Progenitor cell of endocrine pancreas (in vitro differentiated cells): ENCODE measurements at places on chromosomes 12 and 14. TPM values are rescaled to one million over a fixed set of nuclear protein-coding genes. Genes with fewer than 3 reads are reported as not detected.

Gene C14orf132
- 49.6 and 58.3 TPM in 2 replicates for total RNA-seq

Gene PLEK2
- 0.67 and 0.89 TPM in 2 replicates for total RNA-seq

Gene VDR
- total RNA-seq: 0.31 and 0.38 TPM in 2 replicates

Gene RDH12
- total RNA-seq: 1.7 and 2.4 TPM in 2 replicates

Gene SIRT4
- total RNA-seq: 4.5 and 4.9 TPM in 2 replicates

Gene CD69
- not detected in 2 replicates for total RNA-seq

Gene MYH6
- 0.04 and 0.07 TPM in 2 replicates for total RNA-seq

Gene PTGR2
- 6.9 and 11.0 TPM in 2 replicates for total RNA-seq

Gene SPATA7
- 32.5 and 32.7 TPM in 2 replicates for total RNA-seq

Gene BTBD6
- total RNA-seq: 31.6 and 31.9 TPM in 2 replicates

Gene CCDC177
- 0.22 and 0.24 TPM in 2 replicates for total RNA-seq

Gene HEBP1
- 109 and 111 TPM in 2 replicates for total RNA-seq

Gene LRP1-AS
- total RNA-seq: not detected in 2 replicates

Gene SLC25A47
- total RNA-seq: not detected in 2 replicates

Gene BDKRB2
- 0.36 and 0.42 TPM in 2 replicates for total RNA-seq

DNA sequence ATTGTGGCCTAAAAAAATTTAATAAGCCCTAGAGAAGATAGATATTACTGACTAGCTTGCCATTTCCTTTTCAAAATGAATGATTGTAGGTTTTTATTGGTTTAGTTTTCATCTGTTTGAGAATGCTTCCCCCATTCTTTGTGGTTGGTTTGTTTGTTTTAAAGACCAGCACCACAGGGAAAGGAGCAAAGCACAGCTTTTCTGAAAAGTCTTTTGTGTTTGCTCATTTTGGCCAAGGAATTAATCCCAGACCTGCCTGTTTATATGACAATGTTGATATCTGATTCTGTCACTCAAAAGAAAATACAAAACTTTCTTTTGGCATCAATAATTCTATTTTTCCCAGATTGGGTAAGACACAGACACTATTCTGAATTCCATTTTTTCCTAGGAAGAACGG, 312.5 kb upstream of the FLRT2 start:
- DNase-seq: no peak

GRCh38 chr12:110280392-110280778, 662 bp upstream of the ATP2A2 start:
- DNase-seq: peak; percentile 18

- peak; percentile 8 for DNase-seq
These were observed 58.1 kb upstream of the CCND2 start for GRCh38 chr12:4215229-4216186.

GRCh38 chr14:66662374-66662773, 154.4 kb downstream of the GPHN start:
- no peak for DNase-seq

- DNase-seq: no peak
These were observed 88.3 kb downstream of the RPS29 start for GRCh38 chr14:49497725-49498348.

- DNase-seq: no peak
These were observed 177.6 kb downstream of the CALM1 start for GRCh38 chr14:90574188-90575131.

- DNase-seq: no peak
These were observed 1.4 kb upstream of the CCDC88C start for GRCh38 chr14:91419044-91419397.

DNA sequence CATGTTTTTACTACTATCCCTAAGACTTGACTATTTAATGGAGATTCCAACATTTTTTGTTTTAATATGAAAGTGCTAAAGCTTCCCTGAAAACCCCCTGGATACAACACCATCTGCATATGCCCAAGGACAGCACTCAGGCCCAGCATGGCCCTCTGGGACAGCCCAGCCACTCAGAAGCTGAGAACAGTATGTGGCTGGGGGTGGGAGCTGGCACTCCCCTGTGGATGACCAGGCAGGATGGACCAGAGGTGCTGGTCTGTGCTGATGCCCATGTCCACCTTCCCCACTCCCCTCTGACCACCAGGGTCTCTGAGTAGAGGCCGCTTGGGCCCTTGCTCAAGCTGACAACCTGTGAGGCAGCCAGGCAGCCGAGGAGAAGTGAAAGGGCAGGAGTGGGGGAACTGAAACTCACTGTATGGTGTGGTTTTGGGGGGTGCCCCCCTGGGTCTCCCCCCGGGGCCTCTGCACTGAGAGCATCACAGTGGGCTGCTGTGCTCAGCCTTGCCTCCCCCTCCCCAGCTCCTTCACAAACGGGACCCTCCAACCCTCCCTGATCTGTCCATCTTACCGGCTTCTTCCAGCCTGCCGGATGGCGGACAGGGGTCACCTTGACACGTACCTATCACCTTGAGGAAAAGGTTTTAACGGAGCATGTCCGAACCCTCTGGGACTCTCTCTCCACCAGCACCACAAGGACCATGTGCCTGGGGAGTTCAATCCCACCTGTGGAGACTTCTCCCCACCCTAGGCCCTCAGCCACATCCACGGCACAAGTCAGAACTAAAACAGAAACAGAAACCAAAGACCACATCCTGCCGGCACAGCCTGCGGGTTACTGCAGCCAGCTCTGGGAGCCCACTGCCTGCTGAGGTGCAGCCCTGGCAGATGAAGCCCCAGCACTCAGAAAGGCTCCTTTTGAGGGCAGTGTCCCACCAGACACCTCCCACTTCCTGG, at the start of gene TMEM229B:
Gene TMEM229B (minus strand): TSS at position 785 of the 957 bp plus-strand sequence. CDS start 14,798 bp downstream, outside the sequence.
- DNase-seq: no peak

- DNase-seq: no peak
These were observed 141.8 kb downstream of the CACNA1C start for GRCh38 chr12:2194571-2194970.

DNA sequence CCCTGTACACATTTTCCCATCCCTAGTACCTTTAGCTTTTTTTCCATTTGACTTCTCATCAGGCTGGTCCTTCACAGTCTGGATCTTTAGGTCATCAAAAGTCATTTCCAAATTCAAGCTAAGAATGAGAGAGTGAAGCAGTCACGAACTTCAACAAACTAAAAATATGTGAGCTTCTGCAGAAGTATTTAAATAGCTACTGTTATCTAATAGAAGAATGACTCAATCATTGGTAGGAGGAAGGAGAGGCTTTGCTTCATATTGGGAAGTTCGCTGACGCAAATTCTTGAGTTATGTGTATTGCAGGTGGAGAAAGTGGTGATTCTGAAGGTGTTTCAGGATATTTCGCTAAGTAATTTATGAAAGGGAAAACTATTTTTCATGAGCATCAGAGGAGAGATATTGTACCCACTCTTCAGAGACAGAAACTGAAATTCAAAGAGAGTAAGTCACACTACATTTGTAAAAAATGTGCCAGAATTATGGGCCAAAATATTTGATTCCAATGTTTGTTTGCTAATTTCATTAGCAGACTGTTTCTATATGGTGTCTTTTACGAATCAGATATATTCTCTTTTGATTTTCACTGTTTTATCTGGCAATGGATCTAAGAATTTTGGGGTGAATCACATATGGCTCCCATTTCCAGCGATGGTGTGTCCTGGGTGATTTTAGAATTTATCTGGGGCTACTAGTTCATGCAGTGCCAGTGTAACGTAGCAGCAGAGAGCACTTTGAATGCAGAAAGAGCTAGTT, at the start of gene OLR1:
Gene OLR1 (minus strand): TSS at position 160 of the 756 bp plus-strand sequence. CDS start 55 bp downstream, at position 105.
- no peak for DNase-seq

DNA sequence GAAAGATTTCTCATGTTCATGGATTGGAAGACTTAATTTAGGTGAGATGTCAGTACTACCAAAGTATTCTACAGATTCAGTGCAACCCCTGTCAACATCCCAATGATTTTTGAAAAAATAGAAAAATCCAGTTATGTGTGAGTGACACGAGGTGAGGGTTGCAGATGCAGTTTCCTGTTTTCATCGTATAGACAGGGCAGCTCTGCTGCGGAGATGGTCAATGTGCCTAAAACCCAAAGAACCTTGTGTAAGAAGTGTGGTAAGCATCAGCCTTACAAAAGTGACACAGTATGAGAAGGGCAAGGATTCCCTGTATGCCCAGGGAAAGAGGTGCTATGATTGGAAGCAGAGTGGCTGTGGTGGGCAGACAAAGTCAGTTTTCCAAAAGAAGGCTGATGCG, 94.4 kb downstream of the SCAF11 start:
- no peak for DNase-seq

DNA sequence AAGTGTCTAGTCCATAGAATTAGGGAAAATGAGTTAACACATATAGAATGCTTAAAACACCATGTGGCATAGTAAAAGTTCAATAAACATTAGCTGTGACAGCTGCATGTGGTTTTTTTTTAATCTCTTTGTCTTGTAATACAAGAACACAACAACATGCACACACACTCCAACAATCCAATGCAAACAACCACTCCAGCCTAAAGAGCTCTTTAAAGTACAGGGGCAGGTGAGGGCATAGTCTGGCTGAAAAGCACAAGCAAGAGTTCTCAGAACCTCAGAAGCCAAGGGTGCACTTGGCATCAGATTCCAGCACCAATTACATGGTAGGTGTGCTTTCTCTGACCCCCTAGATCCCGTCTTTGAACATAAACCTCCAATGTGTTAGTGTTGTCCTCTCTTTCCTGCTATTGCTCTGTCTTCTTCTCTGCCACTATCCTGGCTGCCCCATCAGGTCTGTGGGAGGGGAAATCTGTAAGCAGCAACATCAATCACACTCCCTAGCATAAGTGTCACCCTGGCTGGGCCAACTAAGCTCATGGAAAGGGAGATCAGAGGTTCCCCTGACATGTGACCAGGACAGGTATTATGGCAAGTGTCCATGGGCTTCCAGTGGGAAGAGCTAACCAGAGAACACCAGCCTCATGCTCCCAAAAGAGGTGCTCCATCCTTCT, 91.0 kb downstream of the SLC8A3 start:
- DNase-seq: no peak

GRCh38 chr12:39928181-39928899, 177.5 kb downstream of the SLC2A13 start:
- no peak for DNase-seq

- DNase-seq: no peak
These were observed 9.5 kb downstream of the CDKN1B start for GRCh38 chr12:12726555-12727093.

GRCh38 chr14:58071341-58071740, 80.7 kb downstream of the ARMH4 start:
- no peak for DNase-seq

DNA sequence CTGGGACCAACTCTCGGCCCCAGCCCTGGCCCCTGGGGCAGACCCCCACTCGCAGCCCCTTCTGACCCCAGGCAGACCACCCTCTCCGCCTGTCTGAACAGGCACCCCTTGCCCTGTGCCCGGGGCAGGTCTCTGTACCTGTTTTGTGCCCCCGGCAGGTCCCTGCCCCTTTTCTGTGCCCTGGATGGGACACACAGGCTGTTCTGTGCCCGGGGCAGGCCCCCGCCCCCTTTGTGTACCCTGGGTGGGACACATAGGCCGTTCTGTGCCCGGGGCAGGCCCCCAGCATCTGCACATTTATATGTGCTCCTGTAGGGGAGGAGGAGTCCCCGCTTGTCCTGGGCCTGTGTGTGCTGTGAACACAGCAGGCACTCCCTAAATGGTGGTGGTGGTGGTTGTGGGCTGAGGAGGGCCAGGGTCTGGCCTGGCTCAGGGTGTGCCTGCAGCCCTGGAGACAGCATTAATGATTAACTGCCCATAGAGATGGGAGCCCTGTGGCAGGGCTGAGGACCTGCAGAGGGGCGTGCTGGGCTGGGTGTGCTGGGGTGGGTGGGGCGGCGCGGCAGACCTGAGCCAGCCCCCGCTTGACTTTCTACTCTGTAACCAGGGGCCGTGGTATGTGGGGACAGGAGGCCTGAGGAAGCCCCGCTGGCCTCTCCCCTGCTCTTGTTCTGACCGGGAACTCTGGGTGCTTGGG, 3.7 kb downstream of the FBRSL1 start:
- DNase-seq: peak; percentile 50

- no peak for DNase-seq
These were observed 13.6 kb upstream of the FOXN3 start for GRCh38 chr14:89430391-89431236.

DNA sequence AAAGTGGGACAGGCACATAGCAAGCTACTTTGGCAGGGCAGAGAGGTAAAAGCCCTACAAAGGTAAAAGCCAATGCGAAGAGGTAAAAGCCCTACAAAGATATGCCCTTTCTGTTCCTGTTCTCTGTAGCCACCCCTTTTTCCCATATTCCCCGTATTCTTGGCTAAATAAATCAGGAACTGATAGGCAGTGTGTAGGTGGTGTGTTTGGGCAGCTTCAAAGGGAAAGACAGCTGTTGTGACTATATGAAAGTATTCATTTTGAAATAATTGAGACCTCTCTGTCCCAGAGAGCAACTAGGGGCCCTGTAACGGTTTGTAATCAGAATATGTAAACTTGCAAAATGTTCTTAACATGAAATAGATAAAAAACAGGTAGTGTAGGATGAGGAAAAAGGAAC, 11.3 kb upstream of the SLC41A2 start:
- no peak for DNase-seq

GRCh38 chr14:61152851-61153364, 128.2 kb downstream of the TMEM30B start:
- DNase-seq: no peak

DNA sequence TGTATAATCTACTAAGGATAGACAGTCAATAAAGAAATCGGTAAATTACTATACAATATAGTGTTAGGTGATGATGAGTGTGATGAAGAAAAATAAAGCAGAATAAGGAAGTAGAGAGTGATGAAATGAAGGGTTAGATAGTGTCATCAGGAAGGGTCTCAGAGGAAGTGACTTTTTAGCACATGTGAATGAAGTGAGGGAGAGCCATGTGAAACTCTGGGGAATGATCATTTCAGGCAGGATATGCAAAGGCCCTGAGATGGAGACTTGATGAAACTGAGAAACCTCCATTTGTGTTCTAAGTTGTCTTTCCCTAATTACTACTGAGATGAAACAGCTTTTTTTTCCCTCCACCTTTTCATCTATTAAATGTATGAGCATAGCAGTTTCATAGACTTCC, 19.4 kb upstream of the GNPTAB start:
- DNase-seq: no peak

GRCh38 chr14:81517798-81518398, 15.8 kb downstream of the SEL1L start:
- no peak for DNase-seq

DNA sequence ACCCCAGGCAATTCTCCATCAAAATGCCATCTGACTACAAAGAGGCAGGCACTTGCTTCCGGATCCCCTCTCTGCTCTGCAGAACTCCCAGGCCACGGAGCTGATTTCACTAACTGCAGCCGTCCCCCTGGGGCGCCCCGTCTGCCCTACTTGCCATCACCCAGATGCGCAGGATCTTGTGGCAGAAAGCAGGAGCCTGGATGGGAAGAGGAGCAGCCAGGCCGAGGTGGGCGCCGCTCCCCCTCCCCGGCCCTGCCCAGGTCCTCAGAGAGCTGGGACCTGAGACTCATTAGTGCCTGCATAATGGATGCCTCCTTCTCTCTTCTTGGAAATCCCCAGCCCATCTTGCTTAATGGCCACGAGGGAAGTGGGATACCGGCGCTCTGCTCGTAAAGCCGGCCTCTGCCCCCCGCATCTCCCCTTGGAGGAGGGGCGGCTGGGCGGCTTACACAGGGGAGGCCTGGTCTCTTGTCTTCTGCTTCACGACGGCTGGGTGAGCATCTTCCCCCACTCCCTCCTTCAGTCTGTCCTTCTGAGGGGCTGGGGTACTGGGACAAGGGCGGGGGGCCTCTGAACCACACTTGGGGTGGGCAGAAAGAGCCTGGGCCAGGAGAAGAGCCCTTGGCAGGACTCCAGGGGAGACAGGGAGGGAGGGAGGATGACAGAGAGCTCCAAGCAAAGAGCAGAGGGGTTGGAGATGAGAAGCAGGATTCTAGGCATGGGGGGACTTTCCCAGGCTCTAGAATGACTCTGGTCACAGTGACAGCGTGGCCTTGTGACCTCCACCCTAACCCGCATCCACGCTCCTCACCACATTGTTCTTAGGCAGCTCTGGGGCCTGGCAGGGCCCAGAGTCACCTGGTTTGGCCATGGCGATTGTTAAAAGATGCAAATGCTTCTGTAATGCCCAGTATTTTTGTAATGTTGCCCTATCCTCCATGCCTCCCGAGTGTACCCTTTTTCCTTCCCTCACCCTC, 19.4 kb upstream of the EML1 start:
- no peak for DNase-seq
